ENCODE measurements at places on chromosomes 5 and 9.

DNA sequence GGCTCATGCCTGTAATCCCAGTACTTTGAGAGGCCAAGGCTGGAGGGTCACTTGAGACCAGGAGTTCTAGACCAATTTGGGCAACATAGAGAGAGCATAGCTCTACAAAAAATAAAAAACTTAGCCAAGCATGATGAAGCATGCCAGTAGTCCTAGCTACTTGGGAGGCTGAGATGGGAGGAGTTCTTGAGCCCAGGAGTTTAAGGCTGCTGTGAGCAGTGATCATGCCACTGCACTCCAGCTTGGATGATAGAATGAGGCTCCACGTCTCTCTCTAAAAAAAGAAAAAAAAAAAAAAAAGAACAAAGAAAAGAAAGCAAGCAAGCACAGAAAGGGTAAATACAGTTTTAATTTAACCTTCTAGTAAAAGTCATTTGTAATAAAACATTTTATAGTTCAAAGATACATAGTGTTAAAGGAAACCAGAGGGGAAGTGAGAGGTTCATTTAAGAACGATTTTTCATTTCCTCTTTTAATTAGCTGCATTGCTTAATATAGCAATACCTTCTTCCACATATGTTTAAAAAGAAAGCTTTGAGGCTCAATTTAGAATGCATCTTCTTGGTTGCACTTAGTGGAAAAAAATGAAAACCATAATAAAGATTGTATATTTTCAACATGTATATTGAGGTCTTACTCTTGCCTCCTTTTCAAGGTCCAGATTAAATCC lies 14.9 kb downstream of the GAPT start:
- no peak for DNase-seq

GRCh38 chr5:11770310-11770709 lies 133.9 kb downstream of the CTNND2 start:
- no peak for DNase-seq

DNA sequence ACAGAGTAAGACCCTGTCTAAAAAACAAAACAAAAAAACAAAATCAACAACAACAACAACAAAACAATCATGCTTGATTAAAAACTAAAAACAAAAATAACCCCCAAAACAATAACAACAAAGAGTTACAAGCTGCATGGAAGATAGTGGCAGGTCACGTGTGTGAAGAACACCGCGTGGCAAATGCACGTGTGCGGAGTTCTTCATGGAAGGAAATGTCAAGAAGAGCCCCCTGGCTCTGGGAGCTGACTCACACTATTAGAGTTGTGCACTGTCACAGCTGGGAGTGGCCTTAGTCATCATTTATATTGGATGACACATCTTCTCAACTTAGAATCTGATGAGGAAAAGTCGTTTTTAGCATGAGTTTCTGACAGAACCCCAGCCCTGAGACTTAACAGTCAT lies 110.5 kb downstream of the JMY start:
- DNase-seq, result no peak

DNA sequence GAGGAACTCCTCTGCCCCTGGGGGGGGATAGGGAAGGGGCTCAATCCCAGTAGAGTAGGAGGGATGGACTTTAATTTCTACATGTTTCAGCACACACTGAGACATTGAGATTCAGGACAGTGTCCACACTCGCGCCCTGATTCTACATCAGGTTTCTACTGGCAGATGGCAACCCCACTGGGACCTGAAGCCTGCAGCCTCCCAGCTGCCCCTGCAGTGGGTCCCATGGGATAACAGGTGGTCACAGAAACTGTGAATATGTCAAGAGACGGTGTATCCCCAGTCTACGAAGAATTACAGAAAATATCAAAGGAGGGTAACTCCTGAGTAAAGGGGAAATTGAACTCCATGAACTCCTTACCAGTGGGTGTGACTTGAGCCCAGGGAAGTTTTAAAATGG lies 2.4 kb upstream of the TERT start:
- DNase-seq, result no peak

DNA sequence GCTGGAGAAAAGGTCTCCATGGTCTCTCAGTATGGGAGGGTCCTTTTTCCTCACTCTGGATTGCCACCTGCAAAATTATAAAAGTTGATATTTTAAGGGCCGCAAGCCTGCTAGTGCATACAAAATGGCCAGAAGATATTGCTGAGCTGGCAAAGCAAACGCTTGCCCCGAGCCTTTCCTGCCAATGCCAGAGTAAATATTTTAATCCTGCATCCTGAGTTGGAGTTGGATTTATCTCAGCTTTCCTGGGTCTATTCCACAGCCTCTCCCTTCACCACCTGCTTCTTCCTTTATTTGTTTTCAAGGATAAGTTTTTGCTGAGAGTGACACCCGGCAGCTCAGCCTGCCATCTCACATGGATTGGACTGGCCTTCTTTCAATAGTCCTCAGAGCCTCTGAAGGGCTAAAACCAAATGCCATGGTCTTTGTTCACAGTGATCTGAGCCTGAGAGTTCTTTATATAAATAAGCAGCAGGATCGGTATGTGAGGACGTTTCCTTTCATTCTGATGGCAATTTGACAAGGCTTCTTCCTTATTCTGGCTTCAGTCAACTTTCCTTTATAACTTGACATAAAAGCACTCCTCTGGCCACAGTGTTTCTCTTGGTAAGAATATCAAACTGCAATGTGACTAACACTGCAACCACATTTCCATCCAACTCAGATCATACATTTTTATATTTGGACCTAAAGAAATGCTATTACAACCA lies 170.1 kb downstream of the ADAMTS12 start:
- DNase-seq, result no peak

DNA sequence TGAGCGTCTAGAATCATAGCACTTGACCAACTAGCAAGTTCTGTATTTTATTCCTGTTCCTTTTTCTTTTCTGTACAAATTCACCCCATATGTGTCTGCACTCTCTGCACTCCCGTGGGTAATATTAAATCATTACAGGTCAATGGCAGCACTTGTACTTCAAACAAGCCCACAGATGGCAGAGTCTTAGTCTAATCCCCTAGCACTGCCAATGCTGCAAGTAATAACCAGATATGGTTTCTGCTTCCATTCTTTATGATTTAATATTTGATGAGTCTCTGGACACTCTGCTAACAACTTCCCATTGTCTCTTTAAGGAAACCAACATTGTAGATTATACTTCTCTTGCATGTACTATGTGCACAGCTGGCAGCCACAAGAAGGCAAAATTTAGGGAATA lies 343.8 kb upstream of the CHD1 start:
- no peak for DNase-seq

DNA sequence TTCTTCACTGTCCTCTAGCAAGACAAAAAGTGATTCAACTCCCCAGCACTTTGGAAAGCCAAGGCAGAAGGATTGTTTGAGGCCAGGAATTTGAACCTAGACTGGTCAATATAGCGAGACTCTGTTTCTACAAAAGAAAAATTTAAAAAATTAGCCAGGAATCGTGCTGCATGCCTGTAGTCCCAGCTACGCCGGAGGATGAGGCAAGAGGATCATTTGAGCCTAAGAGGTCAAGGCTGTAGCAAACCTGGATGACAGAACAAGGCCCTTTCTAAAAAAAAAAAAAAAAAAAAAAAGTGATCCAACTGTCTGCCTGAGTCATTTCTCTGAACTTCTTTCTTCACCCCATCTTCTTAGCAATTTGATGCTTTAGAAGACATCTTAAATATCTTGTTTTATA lies 12.4 kb downstream of the ITGA2 start:
- no peak for DNase-seq

DNA sequence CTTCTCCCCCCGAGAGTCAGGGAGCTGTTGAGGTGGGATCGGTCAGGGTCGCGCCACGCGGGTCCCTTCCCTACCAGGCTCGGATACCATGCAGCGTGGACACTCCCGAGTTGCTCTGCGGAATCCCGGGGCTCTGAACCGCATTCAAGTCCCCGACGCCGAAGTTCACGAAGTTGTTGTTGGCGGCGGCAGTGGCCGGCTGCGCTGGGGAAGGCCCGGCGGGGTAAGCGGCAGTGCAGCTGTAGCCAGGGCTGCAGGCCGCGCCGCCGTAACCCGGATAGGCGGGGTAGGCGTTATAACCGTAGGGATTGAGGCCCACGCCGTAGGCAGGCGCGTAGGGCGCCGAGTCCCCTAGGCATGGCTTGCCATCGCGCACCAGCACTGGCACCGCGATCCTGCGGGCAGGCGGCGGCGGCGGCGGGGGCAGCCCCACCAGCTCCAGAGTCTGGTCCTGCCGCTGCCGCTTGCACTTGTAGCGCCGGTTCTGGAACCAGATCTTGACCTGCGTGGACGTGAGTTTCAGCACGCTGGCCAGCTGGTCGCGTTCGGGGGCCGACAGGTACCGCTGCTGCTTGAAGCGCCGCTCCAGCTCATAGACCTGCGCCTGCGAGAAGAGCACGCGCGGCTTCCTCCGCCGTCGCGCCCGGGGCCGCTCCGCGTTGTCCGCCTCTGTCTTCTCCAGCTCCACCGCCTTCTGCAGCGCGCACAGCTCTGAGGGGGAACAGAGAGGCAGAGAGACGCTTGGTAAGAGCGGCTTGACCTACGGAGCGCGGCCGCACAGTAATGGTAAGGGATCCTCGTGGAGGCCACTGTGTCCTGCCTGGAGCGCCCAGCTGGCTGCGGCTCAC lies 2.3 kb downstream of the NKX2-5 start:
- no peak for DNase-seq

- no peak for DNase-seq
Measured at GRCh38 chr9:116020146-116020545, 133.4 kb upstream of the PAPPA start.

DNA sequence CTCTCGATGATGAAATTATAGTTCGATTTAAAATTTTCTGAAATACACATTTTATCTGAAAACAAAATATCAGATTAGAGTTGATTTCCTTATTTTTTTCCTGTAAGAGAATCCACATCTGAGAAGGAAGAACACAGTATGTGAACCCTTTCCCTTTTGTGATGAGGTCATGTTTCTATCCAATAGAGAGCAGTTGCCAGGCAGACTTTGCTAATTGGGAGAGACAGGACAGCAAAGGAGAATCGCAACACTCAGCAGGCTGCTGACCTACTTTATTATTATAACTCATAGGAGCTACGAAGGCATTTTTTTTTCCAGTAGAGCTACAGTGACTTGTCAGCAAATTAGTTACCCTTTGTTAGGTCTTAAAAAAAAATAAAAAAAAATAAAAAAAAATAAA lies 242.1 kb downstream of the HCN1 start:
- DNase-seq, result no peak

DNA sequence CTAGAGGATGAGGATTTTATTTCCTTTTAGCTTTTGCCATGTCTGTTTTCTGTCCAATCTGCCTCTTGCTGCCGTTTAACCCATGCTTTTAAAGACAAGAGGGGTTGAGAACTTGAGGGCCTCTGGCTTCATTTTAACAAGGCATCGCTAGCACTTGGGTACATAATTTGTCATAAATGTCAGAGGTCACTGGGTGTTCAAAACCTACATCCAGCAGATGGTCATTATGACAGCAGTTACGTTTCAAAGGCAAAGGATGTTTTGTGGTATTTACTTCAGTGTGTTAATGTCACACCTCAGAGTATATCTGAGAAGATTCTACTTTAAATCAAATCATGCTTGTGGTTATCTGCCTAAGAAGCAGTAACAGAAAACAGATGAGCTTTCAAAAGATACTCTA lies 918.3 kb downstream of the NR2F1-AS1 start:
- DNase-seq, result no peak

- DNase-seq, result no peak
Measured at GRCh38 chr9:14432666-14433350, 118.9 kb upstream of the NFIB start.

DNA sequence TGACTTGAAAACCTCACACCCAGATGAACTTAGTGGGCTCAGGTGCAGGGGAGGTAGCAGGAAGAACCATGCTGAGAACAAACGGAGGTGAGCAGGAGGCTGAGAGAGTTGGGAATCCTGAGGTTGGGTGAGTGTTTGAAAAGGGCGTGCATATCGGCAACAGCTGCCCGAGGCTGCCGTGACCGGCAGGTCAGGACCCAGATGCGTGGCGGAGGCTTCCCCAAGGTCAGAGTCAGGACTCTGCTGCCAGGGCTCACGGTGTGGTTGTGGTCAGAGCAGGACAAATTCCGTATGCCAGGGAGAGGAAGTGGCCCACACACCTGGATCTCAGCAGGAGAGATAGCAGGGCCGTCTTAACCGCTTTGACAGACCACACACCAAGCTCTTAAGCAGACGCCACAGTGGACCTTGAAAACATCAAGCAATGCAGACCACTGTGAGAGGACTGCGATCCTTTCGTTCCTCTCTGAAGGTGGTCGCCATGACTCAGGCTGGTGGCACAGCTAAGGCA lies 43.1 kb downstream of the ADAMTS16 start:
- DNase-seq, result no peak

- no peak for DNase-seq
Measured at GRCh38 chr9:127091526-127091925, 30.9 kb downstream of the ANGPTL2 start.

- DNase-seq, result no peak
Measured at GRCh38 chr5:147972076-147972840, 65.9 kb upstream of the C5orf46 start.

DNA sequence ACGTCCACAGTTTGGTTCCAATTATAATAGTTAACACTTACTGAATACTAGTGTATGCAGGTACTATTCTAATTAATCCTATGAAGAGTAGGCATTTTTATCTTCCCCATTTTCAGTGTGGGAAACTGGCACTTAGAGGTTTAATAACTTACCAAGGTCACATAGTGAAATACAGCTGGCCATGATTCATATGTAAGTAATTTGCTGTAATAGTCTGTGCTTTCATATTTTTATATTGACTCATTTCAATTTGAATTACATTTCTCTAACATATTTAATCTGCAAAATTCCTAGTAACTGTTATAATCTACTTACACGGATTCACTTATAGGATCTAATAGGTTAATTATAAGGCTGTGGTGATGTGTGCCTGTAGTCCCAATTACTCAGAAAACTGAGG lies 19.4 kb downstream of the CCNH start:
- no peak for DNase-seq

- no peak for DNase-seq
Measured at GRCh38 chr9:37100327-37100726, 20.0 kb upstream of the ZCCHC7 start.

DNA sequence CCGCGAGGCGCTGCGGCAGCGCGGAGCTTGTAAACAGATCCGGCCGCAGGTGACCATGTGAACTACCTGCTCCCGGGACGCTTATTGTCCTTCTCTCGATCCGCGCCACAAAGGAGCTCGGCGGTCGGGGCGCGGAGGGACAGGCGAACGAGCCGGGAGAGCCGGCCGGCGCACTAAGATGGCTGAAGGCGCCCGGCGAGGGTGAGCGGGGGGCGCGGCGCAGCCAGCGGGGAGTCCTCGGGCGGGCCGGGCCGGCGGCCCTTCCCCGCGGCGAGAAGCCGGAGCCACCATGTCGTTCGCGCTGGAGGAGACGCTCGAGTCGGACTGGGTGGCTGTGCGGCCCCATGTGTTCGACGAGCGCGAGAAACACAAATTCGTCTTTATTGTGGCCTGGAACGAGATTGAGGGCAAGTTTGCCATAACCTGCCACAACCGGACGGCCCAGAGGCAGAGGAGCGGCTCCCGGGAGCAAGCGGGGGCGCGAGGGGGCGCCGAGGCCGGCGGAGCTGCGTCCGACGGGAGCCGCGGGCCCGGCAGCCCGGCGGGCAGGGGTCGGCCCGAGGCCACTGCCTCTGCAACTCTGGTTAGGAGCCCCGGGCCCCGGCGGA lies 535 bp downstream of the JMY start:
- DNase-seq, result peak; percentile 30

- DNase-seq, result no peak
Measured at GRCh38 chr5:166441-167372, 24.6 kb upstream of the LRRC14B start.

Measured in activated CD4-positive, alpha-beta T cell treated with anti-CD3 and anti-CD28 coated beads, Interleukin-2, amount 50 U/mL, for 48 hours (primary cell).